ENCODE measurements at places on chromosomes 4 and X. TPM values are rescaled to one million over a fixed set of nuclear protein-coding genes. Genes with fewer than 3 reads are reported as not detected.

GRCh38 chr4:143417679-143418403 is 81.2 kb downstream of the GAB1 start:
- H3K27ac ChIP-seq: no peak overlapping the region
- DNase-seq: no peak
- no peaks in the 10 kb centered on the region for H3K36me3 ChIP-seq
- H3K4me3 ChIP-seq: no peak overlapping the region
- H3K4me1 ChIP-seq: no peaks in the 10 kb centered on the region

DNA sequence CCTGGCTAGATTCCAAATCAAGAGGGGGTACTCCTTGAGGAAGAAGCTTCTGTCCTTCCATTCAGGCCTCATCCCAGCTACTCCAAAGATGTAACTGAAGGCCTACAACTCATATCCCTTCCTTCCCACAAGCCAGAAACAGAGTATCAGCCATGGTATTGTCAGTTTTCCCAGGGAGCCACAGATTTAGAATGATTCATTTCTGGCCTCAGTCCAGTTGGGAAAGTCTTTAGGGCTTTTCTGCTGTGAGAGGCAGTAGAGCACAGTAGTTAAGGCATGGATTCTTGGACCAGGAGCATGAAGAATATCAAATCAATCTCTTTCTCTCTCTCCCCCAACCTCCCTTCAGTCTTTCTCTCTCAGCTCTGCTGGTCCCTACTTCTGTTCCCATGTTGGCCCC is 505.0 kb downstream of the BCOR start:
- DNase-seq: no peak
- no peak overlapping the region for H3K4me3 ChIP-seq
- H3K27me3 ChIP-seq: no peaks in the 10 kb centered on the region

GRCh38 chrX:67612231-67612630 is 68.4 kb downstream of the AR start:
- no peaks in the 10 kb centered on the region for H3K36me3 ChIP-seq
- no peaks in the 10 kb centered on the region for H3K27me3 ChIP-seq
- H3K27ac ChIP-seq: no peak overlapping the region
- no peak for DNase-seq
- H3K4me1 ChIP-seq: no peaks in the 10 kb centered on the region
- no peak overlapping the region for H3K4me3 ChIP-seq

DNA sequence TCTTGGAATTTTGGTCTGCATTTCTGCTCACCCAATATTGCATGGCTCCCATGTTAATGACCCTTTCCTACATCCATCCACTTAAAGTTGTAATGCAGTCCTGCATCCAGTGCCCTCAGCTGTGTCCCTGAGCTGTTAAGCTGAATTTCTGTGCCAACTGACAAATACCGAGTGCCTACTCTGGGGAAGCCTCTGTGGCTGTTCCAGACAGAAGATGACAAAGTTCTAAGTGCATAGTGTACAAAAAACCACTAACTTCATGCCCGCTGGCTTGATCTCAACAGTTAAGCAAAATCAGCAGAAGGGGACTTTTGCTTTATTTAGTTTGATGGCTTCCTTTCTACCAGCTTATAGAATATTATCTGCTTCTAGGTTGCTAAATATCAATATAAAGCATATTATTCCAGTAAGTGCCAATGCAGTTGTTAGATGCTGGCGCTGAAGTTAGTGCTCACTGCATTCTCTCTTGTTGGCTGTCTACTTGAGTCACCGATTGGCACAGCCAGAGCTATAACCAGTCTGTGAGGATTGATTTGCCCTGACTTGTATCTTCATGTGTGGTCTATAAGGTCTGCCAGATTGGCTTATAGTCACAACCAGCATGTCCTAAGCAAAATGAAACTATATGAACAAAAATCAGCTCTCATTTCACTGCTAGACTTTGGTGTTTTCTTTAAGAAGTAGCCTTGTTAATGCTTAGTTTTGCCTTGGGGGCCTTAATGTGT is 98.9 kb downstream of the KLHL8 start:
- DNase-seq: no peak
- no peak overlapping the region for H3K27ac ChIP-seq
- no peaks in the 10 kb centered on the region for H3K27me3 ChIP-seq
- no peak overlapping the region for H3K4me3 ChIP-seq

DNA sequence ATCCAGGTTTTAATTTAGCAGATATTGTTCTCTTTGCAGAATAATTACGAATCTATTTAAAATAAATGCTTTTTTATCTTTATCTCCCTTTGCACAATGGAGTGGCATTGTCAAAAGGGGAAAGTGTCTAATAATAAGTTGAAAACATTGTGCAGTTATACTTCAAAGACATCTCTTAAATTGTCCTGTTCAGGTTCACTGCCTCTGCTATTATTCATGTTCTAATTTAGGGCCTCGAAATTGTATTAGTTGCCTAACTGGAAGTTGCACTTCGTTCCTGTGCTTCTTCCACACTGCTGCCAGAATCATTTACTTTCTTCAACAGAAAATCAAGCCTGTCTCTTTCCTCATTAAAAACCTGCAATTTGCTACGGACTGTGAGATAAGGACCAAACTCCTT is 150.5 kb upstream of the SPRY1 start:
- no peak for DNase-seq
- peaks cover 23% of the 10 kb centered on the region for H3K4me1 ChIP-seq
- no peaks in the 10 kb centered on the region for H3K27me3 ChIP-seq
- H3K4me3 ChIP-seq: no peak overlapping the region
- H3K36me3 ChIP-seq: no peaks in the 10 kb centered on the region

GRCh38 chr4:108620933-108621905 is 843 bp downstream of the RPL34 start:
- DNase-seq: peak; percentile 8
- peaks cover 19% of the 10 kb centered on the region for H3K36me3 ChIP-seq
- peak overlapping the region; percentile 56 for H3K4me3 ChIP-seq

The CCNA2 gene
- 0.52 TPM for total RNA-seq

The GLRA3 gene
- total RNA-seq: not detected

Data from body of pancreas (tissue), 4 donors.